ENCODE measurements at places on chromosomes 4 and X.

DNA sequence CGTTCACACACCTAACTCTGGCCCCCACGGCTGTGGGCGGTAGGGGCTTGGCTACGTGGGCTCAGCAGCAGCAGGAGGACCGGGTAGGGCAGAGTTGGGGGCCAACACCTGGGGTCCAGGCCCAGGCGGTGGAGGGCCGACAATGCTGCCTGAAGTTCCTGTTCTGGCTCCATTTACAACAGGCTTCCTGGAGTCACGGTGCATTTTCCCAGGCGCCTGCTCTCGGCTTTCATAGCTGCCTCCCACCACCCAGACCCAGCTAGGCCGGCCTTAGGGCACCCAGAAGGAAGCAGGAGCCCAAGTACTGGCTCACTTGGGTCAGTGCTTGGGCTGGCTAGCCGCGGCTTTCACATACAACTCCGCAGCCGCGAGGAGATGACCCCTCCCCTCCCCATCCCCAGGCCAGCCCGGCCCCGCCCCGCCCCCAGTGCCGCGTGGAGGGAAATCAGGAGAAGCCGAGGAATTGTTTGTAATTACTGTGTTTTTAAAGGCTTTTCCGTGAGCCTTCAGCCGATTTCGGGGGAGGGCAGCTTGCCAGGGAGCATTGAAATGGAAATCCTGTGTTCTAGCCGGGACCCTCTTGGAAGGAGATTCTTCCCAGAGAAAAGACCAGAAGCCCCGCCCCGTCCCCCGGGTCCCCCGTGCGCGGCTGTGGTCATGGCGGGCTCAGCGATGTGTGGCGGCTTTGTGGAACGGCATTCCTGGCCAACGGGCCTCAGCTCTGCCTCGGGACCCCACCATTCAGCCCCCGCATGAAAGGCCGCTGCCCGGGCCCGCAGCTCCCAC is 28.5 kb downstream of the PJA1 start:
- peak; percentile 66 for DNase-seq

- no peak for DNase-seq
Observed at GRCh38 chr4:133668061-133668851, 519.2 kb downstream of the PCDH10 start.

GRCh38 chrX:100591256-100592051 is 6.7 kb downstream of the TNMD start:
- DNase-seq: no peak

- no peak for DNase-seq
Observed at GRCh38 chrX:10949541-10949940, 161.6 kb upstream of the HCCS start.

- DNase-seq: no peak
Observed at GRCh38 chr4:108139089-108139488, 29.6 kb downstream of the LEF1 start.

GRCh38 chr4:98275145-98275544 is 14.0 kb downstream of the RAP1GDS1 start:
- DNase-seq: no peak

GRCh38 chr4:126130215-126130614 is 815.5 kb downstream of the FAT4 start:
- no peak for DNase-seq

DNA sequence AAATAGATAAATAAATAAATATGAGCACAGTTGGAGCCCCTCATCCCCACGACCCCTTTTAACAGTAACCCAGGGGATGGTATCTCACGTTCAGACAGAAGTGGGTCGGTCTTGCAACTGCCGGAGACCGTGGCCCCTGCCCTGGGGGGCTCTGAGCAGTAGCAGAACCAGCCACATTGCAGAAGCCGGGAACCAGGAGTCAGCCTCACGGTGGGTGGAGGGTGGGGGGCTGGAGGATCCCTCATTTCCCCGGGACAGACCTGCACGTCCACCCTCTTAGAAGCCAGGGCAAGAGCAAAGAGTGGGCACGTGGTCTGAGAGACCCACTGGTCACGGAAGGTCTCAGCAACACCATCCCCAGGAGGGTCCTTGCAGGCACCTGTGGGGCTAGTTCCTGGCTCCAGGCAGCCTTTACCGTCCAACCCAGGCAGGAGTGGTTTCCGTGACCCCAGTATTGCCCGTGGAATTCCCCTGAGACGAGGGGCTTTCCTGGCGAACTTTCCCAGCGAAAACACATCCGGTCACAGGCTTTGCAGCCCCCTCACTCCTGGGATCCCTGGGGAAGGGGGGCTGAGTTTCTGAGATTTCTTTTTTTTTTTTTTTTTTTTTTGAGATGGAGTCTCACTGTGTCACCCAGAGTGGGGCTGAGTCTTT is 8.8 kb upstream of the IL3RA start:
- DNase-seq: no peak

DNA sequence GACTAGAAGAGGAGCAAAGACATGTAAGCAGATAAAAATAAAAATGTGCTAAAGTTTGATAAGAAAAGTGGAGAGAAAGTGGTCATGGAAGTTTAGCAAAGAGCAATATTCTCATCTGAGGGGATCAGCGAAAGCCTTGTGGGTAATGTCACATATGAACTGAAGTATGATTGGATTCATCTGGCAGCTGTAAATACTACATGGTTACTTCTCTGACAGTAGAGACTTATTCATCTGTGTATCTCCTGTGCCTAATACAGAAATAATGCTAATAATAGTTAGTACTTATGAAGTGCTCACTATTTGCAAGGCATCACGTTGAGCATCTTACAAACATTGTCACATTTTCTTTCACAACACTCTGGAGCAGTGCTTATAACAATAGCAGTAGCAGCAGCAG is 8.9 kb upstream of the IGSF1 start:
- DNase-seq: no peak

- no peak for DNase-seq
Observed at GRCh38 chr4:101948951-101949350, 158.4 kb downstream of the BANK1 start.

DNA sequence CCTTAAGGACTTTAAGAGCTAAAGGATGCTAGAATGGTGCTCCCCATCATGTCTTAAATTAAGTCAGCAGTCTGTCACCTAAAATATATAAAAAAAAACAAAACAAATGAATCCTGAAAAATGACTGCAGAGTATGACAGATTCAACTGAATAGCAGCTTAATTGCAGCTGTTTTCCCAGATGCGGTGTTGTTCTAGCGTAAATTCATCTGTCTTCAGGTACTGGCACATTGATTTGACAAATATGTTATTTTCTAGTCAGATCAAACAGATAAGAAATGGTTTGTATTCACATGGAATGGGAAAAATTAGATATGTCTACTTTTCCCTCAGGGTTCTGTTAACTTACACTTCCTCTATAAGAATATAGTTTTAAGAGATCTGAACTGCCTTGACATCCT is 211.7 kb downstream of the NAF1 start:
- no peak for DNase-seq

DNA sequence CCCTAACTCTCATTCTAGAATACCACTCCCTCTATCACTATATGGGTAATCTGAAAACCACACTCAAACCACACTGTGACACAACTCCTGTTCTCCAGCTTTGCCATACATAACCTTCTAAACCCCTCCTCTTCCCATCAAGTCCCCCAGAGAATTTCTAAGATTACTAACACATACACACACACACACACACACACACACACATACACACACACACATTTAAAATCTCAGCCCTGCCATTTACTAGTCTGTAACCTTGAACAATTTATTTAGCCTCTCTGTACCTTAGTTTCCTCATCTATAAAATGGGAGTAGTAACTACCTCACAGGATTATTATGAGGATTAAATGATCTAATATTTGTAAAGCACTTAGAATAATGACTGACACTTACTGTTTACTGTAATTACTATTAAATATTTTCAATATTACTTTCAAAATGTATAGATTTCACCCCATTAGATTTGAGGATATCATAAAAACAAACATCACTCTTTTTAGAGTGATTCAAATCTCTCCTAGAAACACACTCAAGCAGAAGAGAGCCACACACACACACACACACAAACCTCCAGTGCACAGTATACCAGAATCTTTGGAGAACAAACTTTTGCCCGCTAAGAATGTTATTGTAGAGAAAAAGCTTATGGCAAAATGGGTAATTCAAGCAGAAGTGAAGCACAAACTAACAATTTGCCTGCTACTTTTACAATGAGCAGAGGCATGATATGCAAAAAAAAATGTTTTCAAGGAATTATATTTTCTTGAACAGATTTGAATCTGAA is 3.8 kb downstream of the ANKRD50 start:
- no peak for DNase-seq

DNA sequence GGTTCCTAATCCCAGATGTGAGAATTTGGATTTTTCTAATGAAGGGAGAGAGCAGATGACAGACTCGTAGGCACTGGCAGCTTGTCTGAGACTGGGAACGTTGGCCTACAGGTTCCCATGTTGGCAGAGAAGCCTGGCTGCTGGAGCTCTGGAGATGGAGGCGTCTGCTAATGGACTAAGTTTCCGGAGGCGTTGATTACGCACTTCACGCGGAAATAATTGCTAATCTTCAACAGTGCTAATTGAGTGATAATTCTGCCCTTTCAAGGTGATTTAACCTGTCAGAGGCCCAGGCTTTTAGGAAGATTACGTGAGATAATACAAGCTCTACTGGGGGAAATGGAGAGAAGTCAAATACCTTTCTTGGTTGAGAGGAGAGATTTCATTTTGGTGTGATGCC is 77.4 kb downstream of the PSAPL1 start:
- DNase-seq: no peak

GRCh38 chr4:147409350-147409749 is 71.5 kb upstream of the EDNRA start:
- DNase-seq: peak; percentile 1

DNA sequence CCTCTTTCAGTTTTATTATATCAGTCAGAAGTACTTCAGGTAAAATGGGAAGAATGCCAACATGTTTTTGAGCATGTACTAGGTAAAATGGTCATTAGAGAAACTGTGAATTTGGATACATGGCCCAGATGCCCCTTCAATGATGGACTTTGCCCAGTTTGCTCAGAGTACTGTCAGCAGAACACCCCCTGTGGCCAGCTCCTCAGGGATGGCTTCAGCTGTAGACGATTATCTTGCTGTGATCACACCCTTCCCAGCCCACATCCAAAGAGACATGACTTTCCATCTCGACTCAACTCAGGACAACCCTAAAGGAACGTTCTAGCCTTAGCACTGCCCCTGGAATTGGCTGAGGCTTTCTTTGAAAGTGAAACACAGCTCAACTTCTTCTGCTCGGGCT is 439.1 kb downstream of the PACRGL start:
- DNase-seq: no peak

- no peak for DNase-seq
Observed at GRCh38 chrX:100895365-100896075, 21.4 kb upstream of the NOX1 start.

GRCh38 chr4:153428941-153429475 is 37.2 kb upstream of the TMEM131L start:
- no peak for DNase-seq

- DNase-seq: peak; percentile 34
Observed at GRCh38 chr4:139419388-139419914, 34.5 kb upstream of the RAB33B start.

- DNase-seq: no peak
Observed at GRCh38 chr4:122765692-122766352, 33.3 kb downstream of the BBS12 start.

- DNase-seq: no peak
Observed at GRCh38 chr4:169305651-169306050, 34.9 kb upstream of the SH3RF1 start.

GRCh38 chr4:133152831-133153481 is 3.9 kb downstream of the PCDH10 start:
- DNase-seq: no peak

DNA sequence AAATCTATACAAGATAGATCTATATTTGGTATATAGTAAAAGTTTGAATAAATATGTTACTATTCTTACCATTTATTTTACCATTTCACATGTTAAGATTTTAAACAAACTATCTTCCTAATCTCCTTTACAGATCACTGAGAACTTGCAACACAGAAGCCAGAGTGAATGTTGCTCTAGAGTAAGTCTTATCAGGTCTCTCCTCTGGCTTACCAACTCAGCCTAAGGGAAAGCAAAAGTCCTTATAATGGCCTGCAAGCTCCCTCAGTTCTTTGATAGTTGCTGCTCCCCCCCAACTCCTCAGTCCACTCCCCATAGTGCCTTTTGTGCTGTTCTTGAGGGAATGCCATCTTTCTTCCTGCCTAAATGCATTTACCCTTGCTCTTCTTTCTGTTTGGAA is 25.7 kb upstream of the SLC7A11 start:
- no peak for DNase-seq

DNA sequence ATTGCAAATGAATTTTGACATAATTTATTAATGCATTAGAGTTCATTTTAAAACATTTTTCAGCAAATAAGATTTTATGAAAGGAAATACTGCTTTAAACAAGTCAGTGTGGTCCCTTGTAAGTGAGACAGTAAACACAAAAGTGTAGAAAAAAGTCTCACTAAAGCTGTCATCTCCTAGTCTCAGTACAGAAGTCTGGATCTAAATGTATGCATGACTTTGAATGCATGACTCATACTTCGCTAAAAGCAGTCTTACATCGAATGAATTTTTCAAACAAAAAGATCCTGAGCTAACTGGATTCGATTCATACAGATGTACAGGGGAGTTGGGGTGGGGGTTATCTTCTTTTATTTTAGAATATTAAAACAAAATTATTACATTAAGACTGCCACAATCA is 207.4 kb upstream of the VCX start:
- DNase-seq: no peak

DNA sequence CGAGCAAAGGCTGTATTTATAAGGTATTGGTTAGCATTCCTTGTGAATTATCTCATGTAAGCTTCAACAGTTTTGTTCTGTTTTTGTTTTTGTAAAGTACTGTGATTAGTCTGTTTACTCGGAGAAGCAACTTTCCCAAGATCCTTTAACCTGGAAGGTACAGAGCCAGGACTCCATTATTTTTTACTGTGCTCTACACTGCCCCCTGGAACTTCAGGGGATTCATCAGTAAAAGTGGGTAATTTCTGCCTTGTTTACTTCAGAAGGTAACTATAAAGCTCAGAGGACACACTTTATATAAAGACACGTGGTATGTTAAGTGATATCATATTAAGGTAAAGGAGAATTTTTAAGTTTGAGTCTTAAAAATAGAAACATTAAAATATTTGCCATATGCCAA is 124.9 kb downstream of the IQCM start:
- DNase-seq: no peak

DNA sequence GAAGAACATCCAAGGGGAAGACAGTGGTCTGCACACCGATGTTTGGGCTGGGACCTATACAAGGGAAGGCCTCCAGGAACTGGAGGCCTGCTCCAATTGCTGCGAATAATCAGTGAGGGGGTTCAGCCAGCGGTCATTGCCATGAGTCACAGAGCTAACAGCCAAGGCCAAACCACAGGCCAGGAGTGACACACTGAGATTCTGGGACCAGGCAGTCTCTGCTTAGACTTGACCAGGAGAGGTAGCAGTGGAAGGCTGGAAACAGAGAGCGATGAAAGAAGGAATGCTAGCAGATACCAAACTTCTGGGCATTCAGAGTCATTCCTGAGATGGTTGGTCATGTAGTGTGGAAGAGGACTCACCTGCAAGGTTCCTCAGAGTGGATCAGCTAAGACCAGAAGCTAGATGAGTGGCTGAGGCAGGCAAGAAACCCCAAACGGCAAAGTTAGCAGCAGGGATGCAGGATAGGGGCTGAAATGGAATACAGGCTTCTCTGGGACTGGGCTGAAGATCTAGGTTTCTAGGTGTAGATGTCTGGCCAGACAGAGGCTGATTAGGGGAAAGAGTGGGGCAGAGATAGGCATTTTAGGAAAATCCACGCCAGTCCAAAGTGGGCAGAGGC is 54.7 kb downstream of the CNGA2 start:
- peak; percentile 84 for DNase-seq
